ENCODE measurements at places on chromosomes 5 and 9.

DNA sequence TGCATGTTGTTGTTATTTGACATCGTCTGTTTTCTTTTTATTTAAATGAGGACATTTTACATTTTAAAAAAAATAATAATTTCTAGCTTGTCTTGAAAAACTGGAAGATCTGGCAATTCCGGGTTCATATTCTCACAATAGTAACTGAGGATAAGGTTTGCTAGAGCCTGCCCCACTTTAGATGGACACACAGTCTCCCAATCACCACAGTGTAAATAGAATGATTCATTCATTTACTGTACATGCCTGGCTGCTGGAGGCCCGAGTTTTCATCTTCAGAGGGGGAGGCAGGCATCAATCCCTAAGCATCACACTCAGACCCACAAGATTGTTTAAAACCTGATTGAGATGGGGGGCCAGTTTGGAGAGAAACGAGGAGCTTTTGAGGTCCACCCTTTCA lies 2039.7 kb upstream of the WWC1 start:
- no peak for DNase-seq

GRCh38 chr9:18721267-18721994 lies 247.5 kb downstream of the ADAMTSL1 start:
- DNase-seq = no peak

GRCh38 chr5:77851176-77852067 lies 75.3 kb upstream of the TBCA start:
- no peak for DNase-seq

GRCh38 chr5:145936401-145937131 lies at the start of gene SH3RF2:
TSS of gene SH3RF2 (plus strand) at chr5:145936578. CDS start at chr5:145937929, 1,351 bp downstream.
- no peak for DNase-seq

Data from KG1 (cell line).